ENCODE measurements at places on chromosomes 7 and 10.
A peak's percentile ranks its signal among the peaks of the same experiment; 100 is the strongest.

DNA sequence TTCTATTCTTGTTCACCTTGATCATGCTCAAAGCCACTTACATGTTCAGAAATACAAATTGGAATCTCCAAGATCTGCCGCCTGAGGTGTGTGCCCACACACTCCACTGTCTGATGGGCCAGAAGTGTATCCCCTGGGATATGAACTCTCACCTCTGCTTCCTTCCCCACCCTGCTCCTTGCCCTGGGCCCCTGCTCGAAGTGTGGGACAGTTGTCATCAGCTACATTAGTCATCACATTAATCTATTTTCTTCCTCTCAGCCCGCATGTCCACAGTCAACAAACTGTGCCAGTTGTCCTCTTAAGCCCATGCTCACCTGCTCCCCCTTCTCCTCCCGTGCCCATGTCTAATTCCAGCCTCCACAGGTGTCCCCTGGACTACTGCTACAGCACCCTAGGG is 154.7 kb downstream of the PTPN20 start:
- DNase-seq, result no peak

DNA sequence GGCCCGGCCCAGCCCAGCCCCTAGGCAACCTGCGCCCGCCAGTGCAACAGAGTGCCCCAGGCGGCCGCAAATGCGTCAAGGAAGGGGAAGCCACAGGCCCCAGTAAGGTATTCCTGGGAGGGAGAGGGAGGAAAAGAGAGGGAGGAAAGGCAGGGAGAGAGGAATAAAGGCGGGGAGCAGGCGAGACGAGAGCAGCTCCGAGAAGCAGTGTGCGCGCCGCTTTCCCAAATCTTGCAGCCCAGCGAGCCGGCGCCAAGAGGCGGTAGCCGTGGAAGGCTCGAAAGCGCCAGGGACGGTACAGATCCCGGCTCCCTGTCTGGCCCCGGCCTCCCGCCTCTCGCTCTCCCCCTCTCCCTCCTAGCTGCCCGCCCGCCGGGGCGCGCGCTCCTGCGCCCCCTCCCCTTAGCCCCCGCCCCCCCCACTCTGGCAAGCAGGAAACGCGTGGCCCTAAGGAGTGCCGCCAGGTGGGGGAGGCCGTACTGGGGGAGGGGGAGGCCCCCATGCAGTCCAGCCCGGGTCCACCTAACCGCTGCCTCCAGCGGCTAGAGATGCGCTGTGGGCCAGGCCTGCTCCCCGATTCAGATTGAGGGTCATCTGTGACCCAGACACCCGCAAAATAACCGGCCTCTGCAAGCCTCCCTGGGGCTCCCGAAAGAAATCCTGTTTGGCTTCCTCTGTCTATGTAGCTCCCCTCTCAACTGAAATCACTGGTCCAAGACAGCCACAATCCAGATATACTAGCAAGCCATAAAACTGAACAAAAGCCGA is 4.3 kb downstream of the HOXA10 start:
- no peak for DNase-seq

DNA sequence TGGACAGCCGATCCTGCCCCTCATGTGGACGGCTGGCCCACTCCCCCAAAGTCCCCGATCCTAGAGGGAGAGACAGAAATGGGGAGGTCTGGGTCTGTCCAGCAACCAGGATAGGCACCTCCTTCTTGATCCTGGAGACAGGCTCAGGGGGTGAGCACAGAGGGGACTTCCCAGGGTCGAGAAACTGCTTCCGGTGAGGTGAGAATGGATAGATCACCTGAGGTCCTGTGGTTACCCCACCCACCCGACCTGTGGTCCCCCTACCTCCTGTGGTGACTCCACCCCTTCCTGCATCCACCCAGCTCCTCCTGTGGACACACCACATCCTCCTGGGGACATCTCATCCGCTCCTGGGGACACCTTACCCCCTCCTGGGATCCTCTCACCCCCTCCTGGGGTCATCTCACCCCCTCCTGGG is 27.4 kb upstream of the RASGEF1A start:
- no peak for DNase-seq

DNA sequence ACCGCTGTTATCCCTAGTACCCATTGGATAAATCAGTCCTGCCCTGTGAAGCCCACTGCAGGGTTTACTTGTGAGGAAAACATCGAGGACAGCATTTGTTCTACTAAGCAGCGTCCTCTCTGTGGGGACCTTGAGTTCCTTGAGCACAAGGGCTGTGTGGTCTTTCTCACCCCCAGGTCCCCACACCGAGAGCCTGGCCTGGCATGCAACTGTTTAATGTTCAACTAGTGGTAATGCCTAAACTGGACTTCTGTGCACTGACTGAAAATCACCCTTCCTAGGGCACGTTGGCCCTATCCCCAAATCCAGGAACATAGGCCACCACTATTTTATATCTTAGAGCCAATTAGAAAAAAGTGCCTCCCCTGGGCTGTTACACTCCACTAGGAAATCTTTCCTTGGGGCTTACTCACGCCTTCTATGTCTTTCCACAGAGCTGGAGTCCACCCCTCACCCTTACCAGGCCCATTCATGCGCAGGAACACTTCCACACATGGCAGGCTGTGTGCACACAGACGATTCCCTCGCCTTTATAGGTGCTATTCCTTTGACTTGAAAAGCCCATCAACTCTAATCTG is 1.7 kb upstream of the TMEM213 start:
- no peak for DNase-seq

DNA sequence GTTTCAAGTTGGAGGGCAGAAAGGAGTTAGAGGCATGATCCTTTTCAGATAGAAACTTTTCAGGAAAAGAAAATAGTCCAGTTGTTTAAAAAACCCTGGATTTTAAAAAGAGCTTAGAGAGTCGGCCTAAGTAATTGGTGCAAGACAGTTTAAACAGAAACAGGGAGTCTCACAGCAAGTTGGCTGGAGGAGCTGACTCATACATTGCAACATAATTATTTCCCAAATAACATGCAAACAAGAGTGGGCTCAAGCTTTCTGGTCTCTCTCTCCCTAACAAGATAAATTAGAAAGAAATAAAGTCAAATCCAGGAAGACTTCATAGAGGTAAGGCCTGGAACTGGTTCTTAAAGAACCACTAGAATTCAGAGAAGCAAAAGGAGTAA is 100.3 kb upstream of the AGBL3 start:
- DNase-seq, result no peak

GRCh38 chr7:133936074-133936473 is 191.1 kb upstream of the LRGUK start:
- DNase-seq, result no peak

DNA sequence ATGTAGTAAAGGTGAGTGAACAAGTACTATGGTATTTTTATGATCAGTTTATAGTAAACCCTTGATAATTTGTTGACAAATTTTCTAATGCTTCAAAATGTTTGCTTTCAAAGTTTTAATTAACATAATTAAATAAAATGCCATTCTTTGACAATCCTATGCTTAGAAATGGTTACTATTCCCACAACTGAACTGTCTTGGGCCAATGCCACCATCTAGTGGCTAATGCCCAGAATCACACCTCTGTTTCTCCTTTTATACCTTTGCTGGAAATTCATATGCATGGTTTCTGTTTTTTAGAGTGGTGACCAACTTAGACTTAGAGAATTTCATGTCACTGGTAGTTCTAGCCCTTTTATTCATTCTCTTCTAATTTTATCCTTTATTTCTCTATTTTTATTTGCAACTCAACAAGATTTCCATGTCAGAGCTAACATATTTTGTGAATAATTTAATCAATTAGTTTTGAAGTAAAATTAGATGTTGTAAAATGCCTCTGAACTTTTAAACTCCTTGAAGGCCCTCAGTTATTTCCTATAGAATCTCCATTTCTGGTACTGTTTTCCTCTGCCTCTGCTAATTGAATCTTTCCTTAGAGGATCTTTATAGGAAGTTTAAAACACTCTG is 31.1 kb downstream of the PCGF5 start:
- DNase-seq, result peak; percentile 82

DNA sequence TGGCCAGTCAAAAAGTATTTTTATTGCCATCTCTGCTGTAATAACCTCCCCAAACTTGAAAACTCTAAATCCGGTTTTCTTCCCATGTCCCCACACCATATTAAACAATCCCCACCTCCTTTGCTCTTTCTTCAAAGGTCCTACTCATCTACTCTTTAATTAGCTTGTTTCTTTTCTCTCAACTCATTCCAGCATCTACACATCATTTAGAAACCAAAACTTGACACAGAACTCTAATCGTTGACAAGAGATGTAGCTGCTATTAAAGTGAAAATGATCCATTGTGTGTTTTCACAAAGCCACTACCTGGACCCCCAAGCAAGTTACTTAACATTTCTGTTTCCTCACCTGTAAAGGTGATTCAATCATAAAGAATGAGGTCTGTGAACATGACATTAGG is 436.3 kb upstream of the NPVF start:
- DNase-seq, result no peak

Measured in thymus (tissue), 14 donors.